ENCODE measurements at places on chromosomes 2 and 18.

GRCh38 chr2:122136056-122136455 is 380.6 kb downstream of the TSN start:
- DNase-seq, result no peak

DNA sequence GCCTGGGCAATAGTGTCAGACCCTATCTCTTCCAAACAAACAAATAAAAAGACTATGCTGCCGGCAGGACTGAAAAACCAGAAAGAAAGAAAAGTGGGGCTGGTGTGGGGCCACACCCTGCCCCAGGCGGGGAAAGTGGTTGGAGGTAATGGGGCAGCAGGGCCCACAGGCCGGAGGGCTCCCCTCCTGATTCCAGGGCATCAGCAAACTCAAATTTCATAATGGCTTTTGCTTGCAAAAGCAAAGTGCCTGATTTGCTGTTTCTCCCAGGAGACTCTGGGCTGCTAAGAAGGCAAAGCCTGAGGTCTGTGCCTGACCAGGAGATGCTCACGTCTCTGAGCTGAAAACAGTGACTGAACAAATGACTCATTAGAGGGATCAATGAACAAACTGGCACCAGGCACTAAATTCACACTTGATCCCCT is 121.9 kb downstream of the HDAC4 start:
- DNase-seq, result peak; percentile 61

GRCh38 chr2:85476624-85477023 is 58.1 kb downstream of the SH2D6 start:
- DNase-seq, result no peak

- DNase-seq, result no peak
These were observed 15.3 kb downstream of the PARD6G start for GRCh38 chr18:80232030-80232429.

- no peak for DNase-seq
These were observed 634.8 kb upstream of the ZEB2 start for GRCh38 chr2:145154731-145155130.

- DNase-seq, result no peak
These were observed 1.3 kb downstream of the LRRTM1 start for GRCh38 chr2:80303006-80303908.

DNA sequence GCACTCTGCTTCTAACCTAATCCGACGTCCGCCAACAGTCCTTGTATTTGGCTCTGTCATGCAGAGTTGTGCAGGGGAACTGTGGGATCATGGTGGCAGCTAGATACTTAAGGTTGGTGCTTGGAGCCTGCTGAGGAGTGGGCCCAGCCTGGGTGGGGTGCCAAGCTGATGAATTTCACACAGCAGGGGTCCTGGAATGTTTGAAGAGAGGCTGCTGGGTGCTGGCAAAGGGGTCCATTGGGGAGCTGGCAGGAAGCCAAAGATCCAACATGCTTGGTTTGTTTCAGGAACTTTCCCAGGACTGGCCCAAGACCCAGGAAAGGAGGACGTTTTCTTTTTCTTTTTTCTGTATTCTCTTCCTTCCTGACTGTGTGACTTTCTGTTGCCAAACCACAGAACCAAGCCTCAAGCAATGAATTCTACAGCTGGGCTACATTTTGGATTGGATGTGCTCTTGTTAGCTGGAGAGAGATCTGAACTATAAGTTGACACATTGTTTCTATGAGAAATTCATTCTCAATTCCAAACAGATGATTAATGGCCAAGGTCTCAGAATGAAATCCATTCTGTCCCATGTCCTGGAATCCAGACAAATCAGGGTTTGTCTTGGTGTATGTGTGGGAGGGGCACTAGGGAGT is 49.9 kb downstream of the DHRS9 start:
- no peak for DNase-seq
